ENCODE measurements at places on chromosomes 7 and 10.
A peak's percentile ranks its signal among the peaks of the same experiment; 100 is the strongest.

GRCh38 chr7:116998567-116999175, 45.4 kb downstream of the ST7 start:
- DNase-seq, result no peak

DNA sequence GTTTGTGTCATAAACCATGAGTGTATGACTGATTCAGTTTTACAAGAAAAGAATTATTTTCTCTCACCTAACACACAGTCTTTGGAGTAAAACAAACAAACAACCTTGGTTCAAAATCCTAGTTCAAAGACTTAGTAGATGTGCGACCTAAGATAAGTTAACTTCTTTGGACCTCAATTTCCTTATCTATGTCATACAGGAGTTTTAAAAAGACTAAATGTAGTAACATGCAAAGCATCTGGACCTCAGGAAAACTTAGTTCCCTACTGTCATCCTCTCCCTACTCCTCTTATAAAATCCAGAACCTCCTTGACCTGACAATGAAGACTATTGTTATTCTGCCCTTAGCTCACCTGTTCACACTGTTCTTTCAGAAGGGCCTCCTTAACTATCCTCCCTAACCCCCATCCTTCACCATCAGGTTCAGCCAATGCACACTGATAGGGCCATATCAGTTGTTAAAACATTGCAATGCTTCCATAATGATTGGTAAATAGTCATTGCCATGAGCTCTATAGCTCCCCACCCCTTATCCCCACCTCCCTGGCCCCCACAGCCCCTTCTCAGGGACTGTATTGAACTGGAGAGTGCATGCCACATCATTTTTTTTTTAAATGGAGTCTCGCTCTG, 28.8 kb upstream of the CCNJ start:
- no peak for DNase-seq

DNA sequence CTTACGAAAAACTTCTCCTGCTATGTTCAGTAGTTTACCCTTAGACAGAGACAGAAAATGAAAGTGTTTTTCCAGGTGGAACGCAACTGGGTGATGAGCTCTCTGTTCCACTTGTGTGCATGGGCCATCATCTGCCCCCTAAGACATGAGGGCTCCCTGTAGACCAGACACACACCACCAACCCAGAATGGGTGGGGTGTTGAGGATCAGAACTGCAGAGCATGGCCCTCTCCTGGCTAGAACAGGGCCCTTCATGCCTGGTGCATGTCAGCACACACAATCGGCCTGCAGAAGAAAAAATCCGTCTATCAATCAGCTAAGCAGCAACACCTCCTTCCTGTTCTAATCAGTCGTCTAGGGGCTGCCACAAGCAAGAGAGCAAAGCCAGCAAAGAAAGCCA, 186.2 kb upstream of the INHBA start:
- no peak for DNase-seq

DNA sequence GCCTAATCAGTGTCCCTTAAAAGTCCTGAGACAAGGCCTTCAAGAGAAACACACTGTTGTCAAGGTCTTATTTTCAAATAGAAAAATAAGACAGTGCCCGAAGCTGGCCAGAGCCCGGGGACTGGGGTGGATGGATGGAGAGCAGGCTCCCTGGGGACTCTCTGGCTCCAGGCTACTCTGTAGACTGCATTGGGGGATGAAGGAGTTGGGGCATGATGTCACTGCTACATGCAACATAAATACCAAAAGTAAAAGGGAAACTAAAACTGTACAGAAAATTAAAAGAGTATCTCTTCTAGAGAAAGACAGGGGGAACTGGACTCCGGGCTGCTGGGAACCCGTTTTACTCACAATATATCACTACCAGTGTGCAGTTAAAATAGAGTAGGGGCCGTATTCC, 629.8 kb downstream of the KCNMA1 start:
- DNase-seq, result no peak

DNA sequence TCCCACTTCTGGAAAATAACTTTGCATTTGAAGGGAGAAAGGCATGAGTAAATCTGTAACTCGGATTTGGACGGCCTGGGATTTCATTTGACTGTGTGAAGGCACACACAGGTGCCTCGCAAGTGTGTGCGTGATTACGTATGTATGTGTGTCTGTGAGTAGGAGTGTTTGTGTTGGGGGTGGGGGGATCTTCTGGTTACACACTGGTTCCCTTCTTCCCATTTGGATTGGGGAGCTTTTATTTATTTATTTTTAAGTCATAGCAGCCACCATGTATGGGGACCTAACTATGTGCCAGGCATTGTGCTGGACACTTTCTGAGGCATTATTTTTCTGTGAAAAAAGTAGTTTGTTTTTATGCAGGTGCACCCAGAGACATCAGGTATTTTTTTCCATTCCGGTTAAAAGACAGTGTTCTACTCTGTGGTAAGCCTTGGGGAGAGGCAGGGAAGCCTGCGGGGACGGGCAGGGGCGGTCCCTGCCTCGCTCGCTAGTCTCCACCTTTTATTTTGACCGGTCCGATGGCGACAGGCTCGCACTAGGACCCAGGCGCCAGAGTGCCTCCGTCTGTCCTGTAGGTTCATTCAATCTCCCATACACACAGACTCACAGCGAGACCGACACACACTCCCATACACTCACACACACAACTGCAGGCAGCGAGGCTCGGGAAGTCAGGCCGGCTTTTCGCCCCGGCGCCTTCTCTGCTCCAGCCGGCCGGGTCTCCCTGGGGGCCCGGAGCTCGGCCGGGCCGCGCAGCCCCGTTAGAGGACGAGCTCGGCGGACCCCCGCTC, at the start of gene MXI1:
Gene MXI1 (plus strand): TSS at position 595 of the 794 bp plus-strand sequence. CDS start 204 bp downstream, outside the sequence.
- DNase-seq, result peak; percentile 31

DNA sequence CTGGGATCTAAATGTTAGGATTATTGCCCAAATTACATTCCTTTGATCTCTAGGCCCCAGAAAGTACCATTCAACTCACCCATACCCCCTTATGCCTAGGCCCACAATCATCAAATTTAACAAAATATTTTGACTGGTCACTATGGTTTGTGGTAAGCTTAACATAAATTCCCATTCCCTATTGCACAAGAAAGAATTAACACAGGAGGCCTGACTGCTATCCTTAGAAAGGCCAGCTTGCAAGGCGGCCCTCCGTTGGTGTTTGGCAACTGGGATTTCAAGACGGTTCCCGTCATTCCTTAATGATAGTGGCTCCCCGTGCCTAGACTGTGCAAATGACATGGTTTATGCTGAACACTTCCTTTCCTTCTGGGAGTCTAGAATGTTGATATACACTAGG, 29.6 kb downstream of the ARHGAP21 start:
- DNase-seq, result no peak

DNA sequence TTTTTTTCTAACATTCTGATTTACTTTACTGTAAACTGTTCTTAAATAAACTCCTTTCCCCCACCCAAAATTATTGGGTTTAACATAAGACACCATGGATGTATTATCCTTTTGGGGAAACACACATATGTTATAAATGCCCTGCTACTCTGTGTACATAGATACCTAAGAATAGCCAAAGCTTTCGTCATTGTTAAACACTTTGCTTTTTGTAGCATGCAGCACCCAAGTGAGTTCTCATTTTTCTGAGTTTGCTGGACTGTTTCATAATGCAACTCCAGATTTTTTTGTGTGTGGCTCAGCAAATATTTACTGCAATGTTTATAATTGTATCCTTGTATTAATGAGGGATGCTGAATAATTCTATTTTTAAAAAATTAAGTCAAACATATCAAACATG, 86.9 kb downstream of the VTI1A start:
- DNase-seq, result no peak
